ENCODE measurements at places on chromosomes 5 and 9.

GRCh38 chr5:7926720-7927119, 57.8 kb downstream of the MTRR start:
- DNase-seq = no peak

- no peak for DNase-seq
These were observed 47.5 kb upstream of the ELL2 start for GRCh38 chr5:96008987-96009647.

DNA sequence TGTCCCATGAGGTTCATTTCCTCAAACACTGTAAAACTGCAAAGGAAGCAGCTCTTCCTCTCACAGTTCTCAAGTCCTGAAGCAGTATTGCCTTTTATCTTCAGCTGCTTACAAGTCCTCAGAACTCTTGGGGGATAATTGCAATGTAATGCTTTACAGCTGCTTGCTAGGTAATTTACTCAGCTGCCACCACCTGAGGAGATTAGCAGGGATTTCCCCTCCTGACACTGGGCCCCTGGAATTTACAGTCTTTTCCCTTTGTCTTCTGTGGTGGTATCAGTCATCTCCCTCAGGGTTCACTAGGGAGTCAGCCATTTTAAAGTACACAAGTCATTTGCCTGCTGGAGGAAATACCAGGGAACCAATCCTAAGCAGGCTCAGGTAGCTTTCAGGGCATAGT, 754.3 kb upstream of the GRAMD2B start:
- DNase-seq = no peak

DNA sequence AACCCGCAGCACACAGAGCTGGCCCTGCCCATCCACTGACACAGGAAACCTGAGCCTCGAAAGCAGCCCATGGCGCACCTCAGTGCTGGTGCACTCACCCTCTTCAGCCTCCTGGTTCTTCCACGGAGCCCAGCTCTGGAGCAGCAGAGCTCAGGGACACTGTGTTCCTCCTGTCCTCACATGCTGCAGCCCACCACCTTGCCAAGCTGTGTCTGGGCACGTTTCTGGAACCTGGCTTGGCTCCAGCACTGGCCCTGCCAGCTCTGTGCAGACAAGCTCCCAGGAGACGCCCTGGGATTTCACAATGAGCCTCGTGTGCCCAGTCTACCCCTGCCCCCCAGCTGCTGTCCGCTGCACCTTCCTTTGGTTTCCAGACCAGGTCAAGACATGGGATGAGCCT, 119.5 kb downstream of the SYK start:
- no peak for DNase-seq

Data from effector memory CD8-positive, alpha-beta T cell (primary cell).